ENCODE measurements at places on chromosomes 7 and 10.

DNA sequence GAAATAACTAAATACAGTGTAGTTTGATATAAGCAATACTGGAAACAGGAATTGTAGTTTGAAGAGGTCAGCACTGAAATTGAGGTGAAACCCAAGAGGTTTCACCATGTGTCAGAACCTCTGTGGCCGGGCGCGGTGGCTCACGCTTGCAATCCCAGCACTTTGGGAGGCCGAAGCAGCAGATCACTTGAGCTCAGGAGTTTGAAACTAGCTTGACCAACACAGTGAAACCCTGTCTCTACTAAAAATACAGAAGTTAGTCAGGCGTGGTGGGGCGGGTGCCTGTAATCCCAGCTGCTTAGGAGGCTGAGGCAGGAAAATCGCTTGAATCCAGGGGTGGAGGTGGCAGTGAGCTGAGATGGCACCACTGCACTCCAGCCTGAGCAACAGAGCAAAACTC, 13.7 kb downstream of the AHCYL2 start:
- no peak for DNase-seq

- no peak for DNase-seq
Measured at GRCh38 chr10:82942286-82943099, 1067.5 kb downstream of the NRG3 start.

DNA sequence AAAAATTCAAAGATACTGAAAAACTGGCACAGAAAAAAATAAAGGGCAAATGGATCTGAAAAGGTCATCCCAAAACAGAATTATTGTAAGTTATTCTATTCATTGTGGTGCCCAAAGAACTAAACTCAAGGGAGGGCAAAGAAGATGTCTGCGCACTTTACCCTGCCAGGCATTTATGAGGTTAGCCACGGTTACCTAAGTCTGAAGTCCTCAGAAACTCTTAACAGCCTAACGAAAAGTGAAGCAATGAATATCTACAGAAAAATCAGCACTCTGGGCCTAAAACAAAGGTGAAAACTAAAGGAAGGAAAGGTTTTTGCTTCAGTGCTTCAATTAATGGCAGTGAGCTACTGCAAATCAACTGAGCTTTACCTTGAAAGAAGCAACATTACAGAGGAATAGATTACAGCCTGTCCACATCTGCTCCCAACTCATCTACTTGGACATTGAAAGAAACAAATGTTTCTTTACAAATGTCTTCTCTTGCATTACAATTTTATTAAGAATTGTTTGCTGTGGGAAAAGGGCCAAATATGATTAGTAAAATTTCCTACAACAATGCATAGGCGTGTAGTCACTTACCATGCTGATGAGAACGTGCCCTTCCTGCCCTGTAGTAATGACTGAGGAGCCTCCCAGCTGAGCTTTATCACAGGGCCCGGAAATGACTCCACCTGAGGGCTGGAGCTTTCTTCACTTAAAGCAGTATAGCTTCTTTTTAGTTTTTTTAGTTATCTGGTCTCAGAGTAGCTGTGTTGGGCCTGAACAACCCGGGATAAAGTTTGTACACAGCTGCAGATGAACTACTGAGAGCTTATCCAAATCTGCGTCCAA, at the start of gene TUBAL3:
TSS of gene TUBAL3 (minus strand) at position 621 of the 834 bp plus-strand sequence. CDS start at position 585, 36 bp downstream.
- no peak for DNase-seq

GRCh38 chr10:105195831-105196230, 554.7 kb downstream of the SORCS3 start:
- no peak for DNase-seq

- DNase-seq, result no peak
Measured at GRCh38 chr10:126734015-126734414, 63.5 kb upstream of the C10orf90 start.

DNA sequence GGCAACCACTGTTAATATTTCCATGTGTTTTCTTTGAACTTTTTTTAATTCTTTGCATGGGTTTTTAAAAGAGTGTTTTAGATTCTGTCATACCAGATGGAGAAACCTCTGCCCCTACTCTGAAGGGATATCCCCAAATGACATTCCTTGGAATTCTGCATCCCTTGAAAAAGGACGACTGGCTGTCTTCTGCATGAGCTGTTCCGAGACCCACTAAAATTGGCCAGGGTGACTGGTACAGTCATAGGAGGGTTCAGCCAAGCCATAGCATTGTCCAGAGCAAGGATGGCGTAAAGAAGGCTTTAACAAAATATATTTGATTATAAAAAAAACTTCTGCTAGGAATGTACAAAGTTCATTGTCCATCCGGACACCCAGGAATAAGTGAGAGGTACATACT, 952.9 kb downstream of the NRG3 start:
- DNase-seq, result no peak

DNA sequence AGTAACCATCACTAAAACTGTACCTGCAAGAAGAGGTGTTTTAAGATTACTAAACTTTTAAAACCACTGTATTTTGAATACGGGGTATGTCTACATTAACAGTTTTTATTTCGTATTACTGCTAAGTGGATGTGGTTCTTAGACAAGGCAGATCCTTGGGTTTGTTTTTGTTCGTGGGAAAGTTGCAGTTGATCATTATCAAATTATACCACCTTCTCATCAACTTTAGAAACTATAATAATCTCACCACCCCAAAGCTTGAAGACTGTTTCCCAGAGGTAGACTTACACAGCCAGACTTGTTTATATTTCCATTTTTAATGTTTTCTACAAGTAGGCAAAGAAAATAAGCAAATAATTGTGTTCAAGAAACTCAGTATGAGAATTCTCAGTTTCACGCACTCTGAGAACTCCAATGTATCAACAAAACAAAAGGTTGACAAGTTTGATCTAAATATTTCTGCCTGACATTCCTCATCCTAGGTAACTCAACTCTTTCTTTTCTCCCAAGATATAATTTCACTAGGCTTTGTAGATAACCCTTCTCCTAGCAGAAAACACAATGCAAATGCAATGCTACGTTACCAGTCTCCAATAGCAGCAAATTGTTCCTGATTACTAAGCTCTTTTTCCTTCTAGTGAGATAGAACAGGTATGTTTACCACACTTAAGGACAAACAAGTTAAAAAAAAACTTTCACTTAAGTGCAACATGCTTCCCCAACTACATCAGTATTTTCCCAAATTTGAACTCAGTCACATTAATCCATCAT, 36.0 kb downstream of the IGF2BP3 start:
- no peak for DNase-seq

GRCh38 chr10:70891627-70892026, 3.3 kb upstream of the PCBD1 start:
- no peak for DNase-seq
